Activated CD8-positive, alpha-beta memory T cell treated with anti-CD3 and anti-CD28 coated beads for 1 hour (primary cell): ENCODE measurements at places on chromosomes 1 and 21.

- DNase-seq, result no peak
Measured at GRCh38 chr1:38118976-38119375, 72.4 kb upstream of the POU3F1 start.

DNA sequence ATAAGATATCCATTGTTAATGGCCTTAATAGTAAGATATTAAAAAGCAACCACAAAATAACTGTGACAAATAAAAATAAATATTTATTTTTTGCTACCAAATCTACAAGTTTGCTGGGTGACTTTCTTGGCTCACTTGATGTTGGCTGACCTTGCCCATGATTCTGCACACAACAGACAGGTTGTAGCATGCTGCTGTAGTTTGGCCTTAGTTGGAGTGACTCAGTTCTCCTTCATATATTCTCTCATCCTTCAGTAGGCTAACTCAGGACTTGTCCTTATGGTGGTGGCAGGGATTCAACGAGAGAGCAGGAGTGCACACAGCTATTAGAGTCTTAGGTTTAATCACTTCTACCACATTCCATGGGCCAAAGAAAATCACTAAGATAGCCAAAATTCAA is 437.9 kb downstream of the MRPL39 start:
- no peak for DNase-seq

DNA sequence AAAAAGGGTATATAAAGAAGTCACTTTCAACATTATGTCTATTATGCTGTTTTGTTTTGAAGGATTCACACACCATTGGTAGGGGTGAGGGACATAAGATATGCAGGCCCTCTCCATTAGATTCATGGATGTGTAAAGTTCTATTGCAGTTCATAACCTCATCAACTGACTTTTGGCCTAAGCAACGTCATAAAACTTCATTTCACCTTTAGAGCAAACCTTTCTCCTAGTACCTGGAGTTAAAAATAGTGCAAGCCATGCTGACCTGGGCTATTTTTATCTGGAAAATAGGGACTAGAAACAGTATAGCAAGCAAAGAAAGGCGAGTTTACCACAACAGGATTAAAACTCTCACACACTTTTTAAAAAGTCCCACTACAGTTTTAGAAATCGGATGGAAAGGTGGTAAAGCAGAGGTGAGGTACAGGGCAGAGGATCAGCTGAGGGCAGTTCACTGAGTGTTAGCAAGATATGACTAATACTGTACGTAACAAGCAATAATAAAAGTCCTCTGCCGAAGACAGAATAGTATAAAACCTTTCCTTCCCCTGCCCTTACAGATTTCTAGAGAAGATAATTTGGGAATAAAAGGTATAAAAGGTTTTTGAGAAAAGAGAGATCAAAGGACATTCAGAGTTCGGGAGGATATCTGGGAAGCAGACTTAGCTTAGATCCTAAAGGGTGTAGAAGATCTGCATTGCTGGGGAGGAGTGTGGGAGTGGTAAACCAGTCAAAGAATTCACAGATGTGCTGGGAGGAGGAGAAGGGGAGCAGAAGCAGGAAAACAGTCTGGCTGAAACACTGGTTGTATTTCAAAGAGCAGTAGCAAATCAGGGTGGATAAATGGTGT is 14.3 kb downstream of the EGLN1 start:
- no peak for DNase-seq

DNA sequence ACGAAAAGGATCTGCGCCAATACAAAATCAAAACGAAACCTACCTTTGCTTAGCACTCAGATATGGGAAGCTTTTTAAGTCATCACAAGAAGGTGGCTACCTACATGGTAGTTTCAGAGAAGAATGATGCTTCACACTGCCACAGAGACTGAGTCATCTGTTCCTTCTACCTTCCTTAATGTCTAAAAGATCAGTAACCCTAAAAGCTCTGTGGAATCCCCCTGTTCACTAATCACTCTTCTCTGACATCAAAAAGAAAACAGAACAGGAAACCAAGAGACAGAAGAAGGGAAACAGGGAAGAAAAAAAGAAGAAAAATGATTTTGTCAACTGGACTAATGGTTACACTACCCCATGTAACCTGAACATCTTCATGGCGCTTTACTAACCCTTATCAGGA is 177.2 kb downstream of the SMYD3 start:
- DNase-seq, result no peak

- no peak for DNase-seq
Measured at GRCh38 chr1:206521127-206521526, 13.8 kb downstream of the RASSF5 start.

GRCh38 chr1:163298365-163298764 is 23.4 kb upstream of the NUF2 start:
- DNase-seq, result no peak
